ENCODE measurements at places on chromosomes 3 and 15.

DNA sequence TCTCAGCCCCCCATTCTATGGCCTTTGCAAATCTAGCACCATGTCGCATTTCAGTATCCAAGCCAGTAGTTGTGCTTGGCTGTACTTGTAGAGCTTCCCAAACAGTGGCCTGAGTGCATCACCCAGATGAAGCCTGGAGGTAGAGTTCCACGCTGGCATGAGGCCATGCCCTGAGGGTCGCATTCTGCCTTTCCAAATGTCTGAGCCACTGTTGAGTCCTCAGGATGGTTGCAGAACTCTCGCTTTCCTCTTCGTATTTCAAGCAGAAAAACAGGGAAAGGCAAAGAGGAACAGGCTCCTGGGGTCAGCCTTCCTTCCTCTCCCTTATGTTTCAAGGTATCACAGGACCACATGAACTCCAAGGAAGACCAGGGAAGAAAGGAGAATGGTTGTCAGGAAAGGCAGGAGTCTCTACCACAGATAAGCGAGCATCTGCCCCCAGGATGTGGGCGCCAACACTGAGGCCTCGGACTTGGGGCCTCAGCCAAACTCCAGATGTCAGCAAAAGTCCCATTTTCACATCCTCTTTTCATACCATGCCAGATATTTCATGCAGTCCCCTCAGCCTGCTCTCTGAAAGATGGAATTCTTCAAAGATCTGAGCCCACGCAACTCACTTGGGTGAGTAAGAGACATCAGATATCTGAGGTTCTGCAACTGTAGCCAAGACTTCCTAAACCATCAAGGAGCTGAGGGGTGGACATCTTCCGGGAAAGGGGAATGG, 19.4 kb upstream of the PRR20G start:
- no peaks in the 10 kb centered on the region for H3K4me1 ChIP-seq
- H3K4me3 ChIP-seq, result no peak overlapping the region
- no peak for DNase-seq
- H3K27ac ChIP-seq, result no peak overlapping the region

DNA sequence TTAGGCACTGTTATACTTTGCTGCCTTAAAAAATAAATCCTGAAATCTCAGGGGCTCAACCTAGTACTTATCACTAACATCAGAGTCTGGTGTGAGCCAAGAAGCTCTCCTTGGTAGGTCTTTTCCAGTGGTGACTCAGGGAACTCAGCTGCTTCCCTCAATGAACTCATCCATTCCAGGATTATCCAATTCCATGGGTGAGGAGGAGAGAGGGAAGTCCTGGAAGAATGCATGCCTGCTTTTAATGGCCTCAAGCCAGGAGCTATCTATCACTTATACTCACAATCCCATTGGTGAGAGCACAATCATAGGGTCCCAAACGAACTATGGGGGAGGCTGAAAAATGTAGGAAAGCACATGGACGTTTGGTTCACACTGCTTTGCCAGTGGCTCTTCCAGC, 113.6 kb downstream of the POLR2M start:
- peaks cover 19% of the 10 kb centered on the region for H3K27me3 ChIP-seq
- peak; percentile 44 for DNase-seq
- no peaks in the 10 kb centered on the region for H3K36me3 ChIP-seq
- no peak overlapping the region for H3K27ac ChIP-seq

- H3K27me3 ChIP-seq, result peaks cover 1% of the 10 kb centered on the region
- H3K4me3 ChIP-seq, result no peak overlapping the region
- H3K36me3 ChIP-seq, result no peaks in the 10 kb centered on the region
- DNase-seq, result peak; percentile 84
Observed at GRCh38 chr3:50170689-50171088, 15.6 kb downstream of the SEMA3F start.

DNA sequence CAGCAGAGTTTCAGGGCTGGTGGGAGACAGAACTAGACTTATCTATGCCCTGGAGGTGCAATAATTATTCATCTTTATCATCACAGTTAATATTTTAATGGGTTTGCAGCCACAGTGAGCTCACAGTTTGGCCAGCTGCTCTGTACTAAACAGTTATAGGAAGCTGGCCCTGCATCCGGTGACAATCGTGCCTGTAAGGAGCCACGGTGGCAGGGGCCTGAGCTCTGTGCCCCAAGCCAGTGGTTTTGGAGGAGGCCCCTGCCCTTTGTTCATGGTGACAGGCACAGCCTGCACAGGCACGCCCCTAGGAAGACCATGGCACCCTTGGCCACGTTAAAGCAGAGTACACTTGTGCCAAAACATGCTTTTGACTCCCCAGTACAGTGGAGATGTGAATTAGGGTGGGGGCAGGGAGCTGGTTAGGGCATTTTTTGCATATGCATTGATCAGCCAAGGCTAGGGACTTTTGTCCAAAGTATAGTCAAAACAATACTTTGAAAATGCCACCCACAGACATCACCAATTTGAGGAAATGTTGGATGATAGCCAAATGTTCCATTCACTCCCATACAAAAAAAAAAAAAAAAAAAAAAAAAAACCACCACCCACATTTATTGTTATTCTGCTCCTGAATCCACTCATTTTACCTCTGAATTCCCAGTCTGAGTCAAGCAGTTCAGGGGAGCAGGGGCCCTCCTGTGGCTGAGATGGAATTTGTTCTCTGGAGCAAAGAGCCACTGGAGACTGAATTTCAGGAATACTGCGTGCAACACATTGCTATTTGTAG, 3.4 kb upstream of the RFTN1 start:
- peaks cover 10% of the 10 kb centered on the region for H3K27me3 ChIP-seq
- H3K36me3 ChIP-seq, result no peaks in the 10 kb centered on the region
- DNase-seq, result peak; percentile 58
- no peak overlapping the region for H3K27ac ChIP-seq

- no peak overlapping the region for H3K4me3 ChIP-seq
- peaks cover 29% of the 10 kb centered on the region for H3K4me1 ChIP-seq
- H3K27me3 ChIP-seq, result peaks cover 10% of the 10 kb centered on the region
- H3K27ac ChIP-seq, result no peak overlapping the region
- no peak for DNase-seq
Observed at GRCh38 chr15:63836579-63836978, 2.8 kb upstream of the HERC1 start.

GRCh38 chr3:16849229-16849628, 35.5 kb upstream of the PLCL2 start:
- no peak for DNase-seq
- peak overlapping the region; percentile 13 for H3K4me3 ChIP-seq
- H3K36me3 ChIP-seq, result no peaks in the 10 kb centered on the region
- H3K4me1 ChIP-seq, result peaks cover 14% of the 10 kb centered on the region
- H3K27me3 ChIP-seq, result no peaks in the 10 kb centered on the region

GRCh38 chr3:192710366-192710765, 17.0 kb downstream of the FGF12 start:
- DNase-seq, result no peak
- no peaks in the 10 kb centered on the region for H3K27me3 ChIP-seq
- no peaks in the 10 kb centered on the region for H3K4me1 ChIP-seq
- no peak overlapping the region for H3K4me3 ChIP-seq
- no peak overlapping the region for H3K27ac ChIP-seq

DNA sequence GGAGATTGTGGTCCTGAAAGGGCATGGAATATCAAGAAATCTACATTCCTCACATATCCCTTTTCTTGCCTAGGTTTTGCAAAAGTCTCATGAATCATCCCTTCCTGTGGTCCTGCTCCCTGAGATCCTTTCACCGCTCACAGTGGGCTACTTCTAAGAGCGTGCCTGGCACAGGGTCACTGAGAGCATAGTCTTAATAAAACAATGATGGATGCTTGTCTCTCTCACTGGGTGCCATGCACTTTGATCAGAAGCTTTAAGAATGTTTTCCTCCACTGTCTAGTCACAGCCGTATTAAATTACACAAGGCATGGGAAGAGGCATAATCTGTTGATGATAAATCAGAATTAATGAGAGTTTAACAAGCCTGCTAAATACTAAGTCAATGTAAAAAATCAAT, 269.7 kb upstream of the ATP10A start:
- no peaks in the 10 kb centered on the region for H3K4me1 ChIP-seq
- no peaks in the 10 kb centered on the region for H3K36me3 ChIP-seq
- DNase-seq, result no peak
- peaks cover 16% of the 10 kb centered on the region for H3K27me3 ChIP-seq
- no peak overlapping the region for H3K4me3 ChIP-seq

- H3K27ac ChIP-seq, result no peak overlapping the region
- DNase-seq, result no peak
- no peak overlapping the region for H3K4me3 ChIP-seq
- H3K36me3 ChIP-seq, result no peaks in the 10 kb centered on the region
- peaks cover 8% of the 10 kb centered on the region for H3K27me3 ChIP-seq
Observed at GRCh38 chr15:79213650-79214049, 68.9 kb upstream of the ANKRD34C start.

DNA sequence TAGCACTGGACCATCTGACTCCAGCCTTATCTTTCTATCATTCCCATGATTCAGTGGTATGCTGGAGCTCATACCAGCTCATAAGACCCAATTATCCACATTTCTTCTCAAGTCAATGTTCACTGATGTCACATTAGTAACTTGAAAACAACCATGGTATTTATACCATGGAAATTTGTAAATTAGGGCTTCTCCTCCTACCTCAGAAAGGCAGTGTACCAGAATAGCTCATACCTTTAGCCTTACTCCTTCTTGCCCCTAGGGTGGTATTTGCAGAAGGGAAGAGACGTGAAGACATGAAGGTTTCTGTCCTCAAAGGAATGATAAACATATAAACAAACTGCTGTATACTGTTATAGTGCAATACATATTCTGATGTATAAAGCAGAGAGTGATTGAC, 114.2 kb downstream of the NEK11 start:
- H3K27me3 ChIP-seq, result no peaks in the 10 kb centered on the region
- H3K4me1 ChIP-seq, result no peaks in the 10 kb centered on the region
- 0 out of 2 replicates have a peak, but pooled peaks cover 4% of the 10 kb centered on the region for H3K36me3 ChIP-seq
- peak; percentile 14 for DNase-seq
- H3K27ac ChIP-seq, result no peak overlapping the region
